ENCODE measurements at places on chromosomes 2 and 18.

GRCh38 chr2:54259413-54260240, 3.6 kb upstream of the TSPYL6 start:
- no peak for DNase-seq
- no peaks in the 10 kb centered on the region for H3K27me3 ChIP-seq
- H3K4me1 ChIP-seq = no peaks in the 10 kb centered on the region
- no peak overlapping the region for H3K27ac ChIP-seq
- H3K4me3 ChIP-seq = no peak overlapping the region

- H3K4me3 ChIP-seq = no peak overlapping the region
- no peaks in the 10 kb centered on the region for H3K4me1 ChIP-seq
- no peaks in the 10 kb centered on the region for H3K36me3 ChIP-seq
- H3K27me3 ChIP-seq = no peaks in the 10 kb centered on the region
Observed at GRCh38 chr2:227703961-227704360, 13.9 kb downstream of the SLC19A3 start.

DNA sequence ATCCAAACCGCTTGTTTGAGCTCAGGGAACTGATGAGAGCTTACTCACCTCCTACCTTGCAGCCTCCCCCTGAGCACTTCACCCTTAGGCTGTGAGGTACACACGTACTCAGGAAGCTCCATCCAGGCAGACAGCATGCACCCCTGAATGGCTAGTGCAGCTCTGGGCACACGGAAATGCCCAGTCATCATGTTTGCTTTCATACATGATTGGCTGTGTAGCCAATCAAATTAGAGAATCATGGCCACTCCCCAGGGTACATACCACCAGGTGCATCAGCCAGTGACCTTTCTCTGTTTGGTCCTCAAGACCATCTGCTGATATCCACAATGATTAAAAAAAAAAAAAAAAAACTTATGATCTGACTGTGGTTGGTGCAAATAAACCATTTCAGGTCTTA, 42.1 kb downstream of the RNF152 start:
- no peak overlapping the region for H3K27ac ChIP-seq
- H3K27me3 ChIP-seq = no peaks in the 10 kb centered on the region
- DNase-seq = no peak
- no peak overlapping the region for H3K4me3 ChIP-seq
- H3K4me1 ChIP-seq = no peaks in the 10 kb centered on the region

DNA sequence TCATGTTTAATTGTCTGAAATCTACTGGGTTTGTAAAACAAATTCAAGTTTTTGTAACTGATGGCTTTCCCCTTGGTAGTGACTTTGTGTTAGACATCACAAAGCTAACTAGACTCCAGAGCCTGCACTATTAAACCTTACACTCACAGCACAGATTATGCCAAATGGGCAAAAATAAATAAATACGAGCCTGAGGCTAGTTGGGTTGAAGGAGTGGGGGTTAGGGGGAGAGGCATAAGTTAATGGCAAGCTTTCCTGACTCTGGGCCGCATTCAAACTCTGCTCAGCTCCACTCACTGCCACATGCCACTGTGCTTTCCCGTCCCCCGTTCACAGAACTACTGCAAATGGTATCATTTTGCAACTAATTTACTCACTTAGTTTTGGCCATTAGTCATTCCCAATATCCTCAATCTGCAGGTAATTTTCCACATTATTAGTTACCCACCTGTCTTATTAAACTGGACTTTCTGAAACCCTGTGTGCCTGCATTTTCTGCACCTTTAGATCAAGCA, 1079.9 kb upstream of the PIK3C3 start:
- H3K27me3 ChIP-seq = no peaks in the 10 kb centered on the region
- H3K27ac ChIP-seq = no peak overlapping the region
- DNase-seq = no peak
- no peaks in the 10 kb centered on the region for H3K36me3 ChIP-seq
- H3K4me3 ChIP-seq = no peak overlapping the region

DNA sequence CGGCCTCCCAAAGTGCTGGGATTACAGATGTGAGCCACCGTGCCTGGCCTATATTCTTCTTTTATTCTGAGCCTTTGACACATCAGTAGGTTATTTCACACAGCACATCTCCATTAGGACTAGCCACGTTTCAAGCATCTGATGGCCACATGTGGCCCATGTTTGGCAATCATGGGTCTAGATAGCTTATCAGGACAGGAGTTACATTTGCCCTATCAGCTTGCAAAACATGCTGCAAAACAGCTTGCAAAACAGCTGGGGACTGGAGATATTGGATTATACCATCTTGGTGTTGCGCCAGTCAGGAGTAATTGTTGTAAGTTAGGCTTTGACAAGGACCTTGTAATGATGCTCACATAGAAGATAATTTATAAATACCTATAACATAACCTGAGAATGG, 94.9 kb downstream of the GBX2 start:
- no peaks in the 10 kb centered on the region for H3K4me1 ChIP-seq
- no peak overlapping the region for H3K4me3 ChIP-seq
- H3K36me3 ChIP-seq = no peaks in the 10 kb centered on the region
- H3K27me3 ChIP-seq = no peaks in the 10 kb centered on the region
- H3K27ac ChIP-seq = no peak overlapping the region
- DNase-seq = no peak

DNA sequence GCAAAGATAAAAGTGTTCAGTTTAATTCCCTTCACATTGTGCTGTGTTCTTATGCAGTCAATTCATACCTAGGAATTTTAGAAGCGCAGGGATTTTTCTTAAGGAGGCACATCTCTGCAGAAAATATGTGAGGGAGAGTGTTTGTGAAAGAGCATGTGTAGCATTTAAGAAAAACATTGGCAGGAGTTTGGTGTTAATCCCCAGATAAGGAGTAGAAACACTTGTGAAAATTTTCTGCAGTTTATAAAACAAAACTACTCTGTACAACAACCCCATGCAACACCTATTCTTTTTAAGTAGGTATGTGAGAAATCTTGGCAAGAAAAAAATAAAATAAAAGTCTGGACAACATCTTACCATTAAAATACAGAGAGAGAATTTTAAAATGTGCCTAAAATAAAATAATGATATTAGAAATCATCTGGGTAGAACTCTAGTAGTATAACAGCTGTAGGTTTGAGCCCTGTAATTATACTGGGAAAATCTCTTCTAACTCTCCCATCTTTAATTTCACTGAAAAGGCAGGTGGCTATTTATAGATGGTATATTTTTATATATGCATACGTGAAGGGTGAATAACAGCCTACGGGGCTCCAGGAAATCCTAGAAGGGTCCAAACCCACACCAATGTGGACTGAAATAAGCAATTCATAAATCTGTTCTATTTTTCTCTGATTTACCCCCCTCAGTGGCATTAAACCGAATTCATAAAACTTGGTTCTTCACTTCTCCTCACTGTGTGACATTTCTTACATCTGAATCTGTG, 6.6 kb downstream of the FZD7 start:
- peaks cover 10% of the 10 kb centered on the region for H3K4me1 ChIP-seq
- no peak overlapping the region for H3K27ac ChIP-seq
- no peaks in the 10 kb centered on the region for H3K36me3 ChIP-seq
- no peaks in the 10 kb centered on the region for H3K27me3 ChIP-seq
- no peak overlapping the region for H3K4me3 ChIP-seq

GRCh38 chr2:227412877-227413276, 25.1 kb upstream of the SCYGR1 start:
- no peaks in the 10 kb centered on the region for H3K36me3 ChIP-seq
- H3K4me1 ChIP-seq = peaks cover 69% of the 10 kb centered on the region
- H3K27ac ChIP-seq = peak overlapping the region; percentile 38
- no peak overlapping the region for H3K4me3 ChIP-seq
- H3K27me3 ChIP-seq = no peaks in the 10 kb centered on the region
- no peak for DNase-seq

DNA sequence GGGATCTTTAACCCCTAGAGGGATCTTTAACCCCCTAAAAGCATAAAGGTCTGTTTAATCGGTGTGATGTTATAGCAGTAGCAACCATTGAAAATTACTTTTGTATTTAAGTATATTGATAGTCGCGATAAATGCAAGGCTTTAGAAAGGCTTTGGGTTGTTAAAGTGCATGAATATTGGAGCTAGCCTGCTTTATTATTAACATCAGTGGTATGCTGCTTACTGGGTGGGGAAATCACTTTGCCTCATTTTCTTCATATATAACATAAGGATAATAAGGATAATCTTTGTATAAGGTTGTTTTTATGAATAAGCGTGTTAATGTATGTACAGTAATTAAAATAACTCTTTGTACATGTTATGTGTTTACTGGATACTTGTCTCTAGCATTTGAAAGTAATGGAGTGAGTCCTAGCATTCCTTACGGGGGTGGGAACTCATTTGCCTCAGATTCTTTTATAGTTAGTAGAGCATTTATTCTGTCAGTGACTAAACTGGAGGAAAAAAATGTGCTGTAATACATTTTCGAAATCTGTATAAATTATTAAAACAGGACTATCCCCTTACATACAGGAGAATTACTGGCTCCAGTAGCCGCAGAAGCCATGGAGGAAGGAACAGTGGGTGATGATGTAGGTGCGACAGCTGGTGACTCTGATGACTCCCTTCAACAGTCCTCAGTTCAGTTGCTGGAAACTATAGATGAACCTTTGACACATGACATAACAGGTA, 122.2 kb downstream of the BIRC6 start:
- H3K4me3 ChIP-seq = no peak overlapping the region
- no peak for DNase-seq
- no peaks in the 10 kb centered on the region for H3K27me3 ChIP-seq
- H3K36me3 ChIP-seq = no peaks in the 10 kb centered on the region

- H3K36me3 ChIP-seq = no peaks in the 10 kb centered on the region
- no peak for DNase-seq
- no peaks in the 10 kb centered on the region for H3K4me1 ChIP-seq
- H3K4me3 ChIP-seq = no peak overlapping the region
Observed at GRCh38 chr18:80200171-80200931, 47.0 kb downstream of the PARD6G start.

DNA sequence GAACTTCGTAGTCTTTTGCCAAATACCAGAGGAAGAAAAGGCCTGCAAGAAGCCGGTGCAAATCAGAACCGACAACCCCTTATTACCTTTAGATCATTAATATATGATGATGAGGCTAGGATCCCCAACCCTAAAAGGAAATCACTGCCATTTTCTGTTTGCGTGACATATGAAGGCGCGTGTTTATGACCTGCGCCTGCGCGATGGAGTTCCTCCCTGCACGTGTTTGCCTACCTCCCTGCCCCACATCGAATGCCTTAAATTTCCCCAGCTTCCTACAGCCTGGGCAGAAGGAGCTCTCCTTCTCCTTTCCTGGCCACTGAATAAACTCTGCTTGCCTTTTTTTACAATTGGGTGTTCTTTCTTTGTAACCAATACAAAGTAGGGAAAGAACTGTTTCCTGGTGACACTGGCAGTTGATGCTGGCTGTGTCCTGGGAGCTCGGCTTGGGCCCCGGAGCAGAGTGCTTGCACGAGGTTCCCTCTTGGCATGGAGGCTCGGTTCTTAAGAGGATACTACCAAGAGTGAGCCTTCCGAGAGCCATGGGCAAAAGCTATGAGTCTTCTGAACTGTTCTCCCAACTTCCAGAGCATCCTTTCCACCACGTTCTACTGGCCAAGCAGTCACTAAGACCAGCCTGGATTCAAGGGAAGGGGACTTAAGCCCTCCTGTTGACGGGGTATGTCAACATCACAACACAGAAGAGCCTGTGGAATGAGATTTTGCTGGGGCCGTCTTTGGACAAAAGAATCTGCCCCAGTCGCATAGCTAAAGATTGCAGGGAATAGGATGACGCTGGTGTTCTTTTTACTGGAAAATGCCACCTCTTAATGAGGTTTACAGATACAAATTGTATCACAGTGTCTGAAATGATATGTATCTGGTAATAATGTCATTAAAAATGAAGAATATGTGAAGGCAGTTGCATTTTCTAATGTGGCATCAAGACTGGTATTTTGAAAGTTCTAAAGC, 179.8 kb downstream of the SH3BP4 start:
- no peaks in the 10 kb centered on the region for H3K4me1 ChIP-seq
- no peaks in the 10 kb centered on the region for H3K27me3 ChIP-seq
- no peak overlapping the region for H3K4me3 ChIP-seq
- H3K27ac ChIP-seq = no peak overlapping the region
- no peaks in the 10 kb centered on the region for H3K36me3 ChIP-seq

DNA sequence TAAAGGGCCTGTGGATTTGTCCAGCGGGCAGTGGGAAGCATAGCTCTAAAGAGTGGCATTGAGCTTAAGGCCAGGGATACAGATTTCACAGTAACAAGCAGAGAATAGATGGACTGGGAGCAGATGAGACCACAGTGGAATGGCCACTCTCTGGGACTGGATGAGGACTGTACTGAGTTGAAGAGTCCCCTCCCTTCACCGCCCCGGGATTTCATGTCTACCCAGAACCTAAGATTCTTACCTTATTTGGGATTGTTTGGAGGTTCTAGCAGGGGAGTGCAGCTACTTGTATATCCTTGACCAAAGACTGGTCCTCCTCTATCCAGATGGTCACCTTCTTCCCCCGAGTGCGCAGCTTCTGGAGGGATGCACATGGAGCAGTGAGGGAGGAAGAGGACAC, 28.0 kb upstream of the EFEMP1 start:
- H3K27me3 ChIP-seq = no peaks in the 10 kb centered on the region
- H3K36me3 ChIP-seq = no peaks in the 10 kb centered on the region
- no peak for DNase-seq
- H3K4me3 ChIP-seq = no peak overlapping the region
- no peaks in the 10 kb centered on the region for H3K4me1 ChIP-seq
- H3K27ac ChIP-seq = no peak overlapping the region

GRCh38 chr2:143936848-143937722, 582.8 kb downstream of the ZEB2 start:
- H3K36me3 ChIP-seq = no peaks in the 10 kb centered on the region
- peaks cover 10% of the 10 kb centered on the region for H3K4me1 ChIP-seq
- DNase-seq = no peak
- peak overlapping the region; percentile 79 for H3K4me3 ChIP-seq

GRCh38 chr18:864872-865273, 39.8 kb upstream of the ADCYAP1 start:
- no peak for DNase-seq
- no peaks in the 10 kb centered on the region for H3K27me3 ChIP-seq
- H3K4me1 ChIP-seq = no peaks in the 10 kb centered on the region
- no peak overlapping the region for H3K27ac ChIP-seq
- H3K4me3 ChIP-seq = no peak overlapping the region

DNA sequence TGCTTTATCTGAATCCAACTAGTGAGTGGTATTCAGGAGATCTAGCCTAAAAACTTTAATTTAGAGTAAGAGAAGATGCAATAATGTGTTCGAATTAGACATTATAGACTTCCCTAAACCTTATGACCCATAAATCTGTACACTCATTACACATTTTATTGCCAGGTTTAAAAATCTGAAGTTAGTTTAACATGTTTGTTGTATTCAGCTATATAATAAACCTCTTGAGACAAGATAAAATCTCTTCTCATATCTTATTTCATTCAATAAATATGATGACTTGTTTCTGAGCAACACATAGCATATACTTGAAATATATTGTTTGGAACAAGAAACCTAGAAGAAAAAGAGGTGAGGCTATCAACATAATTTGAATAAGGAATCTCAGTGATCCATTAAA, 150.7 kb downstream of the CDH7 start:
- no peaks in the 10 kb centered on the region for H3K27me3 ChIP-seq
- H3K36me3 ChIP-seq = no peaks in the 10 kb centered on the region
- H3K4me3 ChIP-seq = no peak overlapping the region
- no peak for DNase-seq
- H3K4me1 ChIP-seq = no peaks in the 10 kb centered on the region

GRCh38 chr2:213288913-213289700, 4.8 kb downstream of the SPAG16 start:
- H3K4me3 ChIP-seq = no peak overlapping the region
- H3K36me3 ChIP-seq = peaks cover 4% of the 10 kb centered on the region
- no peak overlapping the region for H3K27ac ChIP-seq
- no peaks in the 10 kb centered on the region for H3K27me3 ChIP-seq
- no peak for DNase-seq

- DNase-seq = no peak
- H3K27ac ChIP-seq = peak overlapping the region; percentile 52
- H3K4me1 ChIP-seq = peaks cover 8% of the 10 kb centered on the region
Observed at GRCh38 chr18:22977847-22978701, 44.9 kb downstream of the RBBP8 start.

GRCh38 chr2:2837746-2838547, 506.9 kb upstream of the MYT1L start:
- no peaks in the 10 kb centered on the region for H3K27me3 ChIP-seq
- no peak for DNase-seq
- H3K36me3 ChIP-seq = no peaks in the 10 kb centered on the region

Data from esophagus squamous epithelium (tissue), 5 donors.